ENCODE measurements at places on chromosomes 3 and 15. TPM values are rescaled to one million over a fixed set of nuclear protein-coding genes. Genes with fewer than 3 reads are reported as not detected.

- no peak for DNase-seq
Observed at GRCh38 chr15:96362755-96363651, 32.5 kb downstream of the NR2F2 start.

DNA sequence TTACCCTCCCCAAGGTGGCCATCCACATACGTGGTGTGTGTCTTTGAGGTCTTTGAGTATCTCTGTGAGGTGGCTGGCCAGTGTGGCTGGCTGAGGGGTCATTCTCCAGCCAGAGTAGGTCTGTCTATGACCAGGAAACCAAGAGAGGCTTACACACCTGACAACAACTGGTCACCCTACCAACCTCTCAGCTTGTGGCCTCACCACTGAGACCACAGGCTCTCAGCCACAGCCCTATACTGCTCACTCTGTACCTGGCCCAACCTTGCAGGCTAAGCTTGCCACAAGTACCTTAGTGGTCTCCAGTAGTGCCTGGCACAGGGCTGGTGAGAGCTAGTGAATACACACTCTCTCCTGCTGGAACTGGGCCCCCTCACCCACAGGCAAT lies 5.1 kb downstream of the HEMK1 start:
- DNase-seq = no peak

DNA sequence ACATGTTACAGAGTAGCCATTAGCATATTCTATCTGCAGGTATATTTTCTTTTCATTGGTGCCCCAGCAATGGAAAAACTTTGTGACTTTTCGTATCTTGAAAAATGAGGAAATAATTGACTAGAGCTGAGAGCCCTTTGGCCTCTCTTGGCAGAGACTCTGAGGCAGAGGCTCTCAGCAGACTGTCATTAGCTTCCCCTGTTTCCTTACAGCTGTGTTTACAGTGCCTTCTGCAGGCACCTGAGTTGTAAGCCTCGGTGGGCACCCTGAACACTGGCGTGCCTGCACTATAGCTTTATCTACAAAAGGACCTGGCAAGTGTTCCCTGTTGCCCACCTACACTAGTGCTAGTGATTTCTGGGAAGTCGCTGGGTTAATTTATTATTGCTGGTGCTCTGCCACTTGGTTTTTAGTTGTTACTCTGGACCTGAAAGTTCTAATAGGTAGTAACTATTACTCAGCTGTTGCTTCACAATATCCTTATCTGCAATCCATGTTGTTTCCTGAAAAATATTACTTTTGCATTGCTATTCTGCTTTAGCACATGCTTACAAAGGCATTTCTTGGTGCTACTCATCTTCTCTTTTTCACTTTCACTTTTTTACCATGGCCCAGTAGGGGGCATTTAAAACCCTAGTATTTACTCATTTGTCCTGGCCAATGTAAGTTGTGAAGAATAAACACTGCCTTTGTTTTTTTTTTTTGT lies 7.8 kb upstream of the GPR171 start:
- no peak for DNase-seq

Gene SLC28A2
- not detected for total RNA-seq

Gene SMAD6
- total RNA-seq = 63.4 TPM

GRCh38 chr3:157491136-157491535 lies 12.1 kb downstream of the VEPH1 start:
- no peak for DNase-seq

GRCh38 chr3:40913192-40913591 lies 286.1 kb upstream of the CTNNB1 start:
- no peak for DNase-seq

Gene ERICH6
- 0.35 TPM for total RNA-seq

Gene NR2E3
- total RNA-seq = not detected

Gene SLC41A3
- 30.9 TPM for total RNA-seq

GRCh38 chr3:195543500-195544229 lies 540 bp upstream of the PPP1R2 start:
- DNase-seq = peak; percentile 29

Gene HES1
- total RNA-seq = 59.5 TPM

- no peak for DNase-seq
Observed at GRCh38 chr3:18579661-18580060, 154.5 kb upstream of the SATB1 start.

- DNase-seq = no peak
Observed at GRCh38 chr3:15110206-15110605, 11.3 kb upstream of the RBSN start.

Gene DNAH12
- total RNA-seq = not detected

- DNase-seq = no peak
Observed at GRCh38 chr3:136787349-136787748, 31.6 kb upstream of the SLC35G2 start.

DNA sequence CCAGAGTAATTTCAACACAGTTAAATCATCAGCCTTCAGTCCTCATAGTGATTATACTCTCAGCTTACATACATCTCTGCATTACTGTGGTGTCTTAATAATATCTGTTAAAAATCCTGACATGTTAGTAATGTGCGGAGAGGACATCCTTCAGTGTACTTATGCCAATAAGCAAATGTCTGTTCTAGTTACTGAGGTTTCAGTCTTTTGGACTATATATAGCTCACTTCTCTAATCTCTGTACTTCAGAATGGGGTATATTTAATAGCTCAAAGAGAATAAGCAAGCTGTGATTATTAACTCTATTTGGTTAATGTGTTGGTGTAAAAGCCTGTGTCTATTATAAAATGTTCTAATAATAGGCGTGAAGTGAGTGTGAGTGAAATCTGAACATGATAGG lies 28.9 kb upstream of the OSTN start:
- DNase-seq = no peak

GRCh38 chr15:64854526-64854925 lies 12.8 kb downstream of the PLEKHO2 start:
- DNase-seq = peak; percentile 81

Gene TNNC1
- 2,349 TPM for total RNA-seq

DNA sequence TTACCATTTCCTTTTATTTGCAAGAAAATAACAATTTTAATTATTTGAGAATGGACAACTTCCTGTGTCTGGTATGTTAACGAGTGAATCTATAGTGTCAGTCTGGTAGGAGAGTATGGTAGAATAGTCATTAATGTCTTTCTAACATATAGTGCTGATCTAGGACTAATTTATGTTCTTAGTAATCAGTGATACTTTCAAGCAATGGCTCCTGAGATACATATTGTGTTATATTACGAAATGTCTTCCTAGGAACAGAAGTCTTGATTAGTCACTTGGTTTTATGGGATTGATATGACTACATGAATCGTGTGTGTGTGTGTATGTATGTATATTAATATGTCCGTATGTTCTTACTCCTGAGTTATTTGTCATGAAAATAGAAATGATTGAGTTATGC lies 66.6 kb upstream of the PAQR5 start:
- DNase-seq = no peak

- no peak for DNase-seq
Observed at GRCh38 chr15:64229129-64229724, 66.4 kb upstream of the PPIB start.

- peak; percentile 62 for DNase-seq
Observed at GRCh38 chr3:161270991-161271390, 49.9 kb downstream of the NMD3 start.

DNA sequence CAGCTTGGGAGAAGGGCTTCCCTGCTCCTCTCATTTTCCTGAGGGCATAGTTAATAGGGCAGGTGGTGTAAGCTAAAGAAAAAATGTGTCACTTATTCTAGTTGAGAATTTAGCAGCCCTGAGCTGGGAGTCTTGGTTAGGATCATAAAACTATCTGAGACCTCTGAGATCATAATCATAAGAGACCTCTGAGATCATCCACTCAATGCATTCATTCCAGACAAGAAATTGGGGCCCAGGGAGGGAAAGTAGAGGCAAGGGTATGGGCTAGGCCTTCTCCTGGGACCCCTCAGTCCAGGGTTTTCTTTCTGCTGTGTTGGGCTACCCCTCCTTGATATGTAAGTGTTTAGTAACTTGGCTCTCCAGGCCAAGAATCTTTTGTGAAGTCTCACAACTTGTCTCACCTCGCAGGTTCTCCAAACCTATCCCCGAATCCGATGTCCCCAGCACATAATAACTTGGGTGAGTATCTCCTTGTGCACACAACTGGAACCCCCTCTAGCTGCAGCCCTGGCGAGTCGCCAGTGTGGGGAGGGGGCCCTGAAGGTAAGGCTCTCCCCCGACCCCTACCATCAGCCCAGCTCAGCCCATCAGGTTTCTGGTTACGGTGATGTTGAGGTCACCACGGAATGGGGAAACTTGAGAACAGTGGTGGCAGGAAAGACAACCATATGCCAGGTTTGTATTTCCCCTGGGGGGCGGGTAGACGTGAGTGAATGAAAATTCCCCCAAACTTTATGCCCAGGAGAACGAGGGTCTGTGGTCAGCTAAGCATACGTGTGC lies 84.1 kb downstream of the AAGAB start:
- DNase-seq = no peak

Gene SEMA3B
- 33.0 TPM for total RNA-seq

DNA sequence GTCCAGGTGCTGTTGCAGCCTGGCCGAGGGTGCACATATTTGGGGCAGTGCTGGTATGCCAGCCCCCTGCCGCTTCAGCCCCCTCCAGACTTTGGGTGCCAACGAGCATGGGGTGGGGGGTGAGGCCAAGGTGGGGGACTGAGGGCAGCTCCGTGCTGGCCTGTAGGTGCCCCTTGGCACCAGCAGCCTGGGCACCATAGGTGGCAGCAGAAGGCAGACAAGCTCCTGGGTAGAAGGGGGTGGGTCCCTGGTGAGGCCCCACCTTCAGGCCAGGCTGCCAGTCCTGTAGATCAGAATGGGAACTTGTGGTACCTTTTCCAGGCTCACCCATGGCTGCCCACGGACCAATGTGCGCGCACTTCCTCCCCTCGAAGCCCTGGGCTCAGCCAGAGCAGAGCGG lies 16.1 kb upstream of the PLA2G4E start:
- no peak for DNase-seq

DNA sequence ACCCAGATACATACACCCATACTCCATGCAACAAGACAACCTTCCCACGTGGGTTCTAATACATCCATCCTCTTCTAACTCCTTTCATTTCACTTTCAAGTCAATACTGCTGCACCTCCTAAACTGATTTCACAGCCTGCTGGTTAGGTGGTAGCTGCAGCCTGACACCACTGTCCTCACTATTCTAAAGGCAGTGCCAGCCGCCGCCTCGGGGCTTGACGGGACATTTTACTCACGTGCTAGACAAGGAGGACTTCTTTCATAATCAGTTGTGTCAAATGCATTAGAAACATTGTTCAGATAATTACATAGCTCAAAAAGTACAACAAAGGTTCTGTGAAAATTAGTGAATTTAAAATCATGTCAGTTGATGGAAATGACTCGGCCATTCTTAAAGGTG lies 6.3 kb downstream of the UROC1 start:
- DNase-seq = no peak

DNA sequence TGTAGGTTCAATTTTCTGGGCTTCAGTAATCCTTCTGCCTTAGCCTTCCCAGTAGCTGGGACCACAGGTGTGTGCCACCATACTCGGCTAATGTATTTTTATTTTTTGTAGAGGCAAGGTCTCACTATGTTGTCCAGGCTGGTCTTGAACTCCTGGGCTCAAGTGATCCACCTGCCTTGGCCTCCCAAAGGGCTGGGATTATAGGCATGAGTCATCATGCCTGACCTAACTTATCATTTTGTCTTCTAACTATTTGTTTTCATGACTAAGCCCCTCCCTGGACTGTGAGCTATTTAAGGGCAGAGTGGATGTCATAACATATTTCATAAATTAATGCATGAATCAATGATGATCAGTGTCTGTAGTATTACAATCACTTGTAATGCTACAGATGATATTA lies 56.1 kb upstream of the PIAS1 start:
- no peak for DNase-seq
